ENCODE measurements at places on chromosomes 7 and 10. TPM values are rescaled to one million over a fixed set of nuclear protein-coding genes. Genes with fewer than 3 reads are reported as not detected.

The AP5Z1 gene
- 113 TPM for total RNA-seq

The SPDYE16 gene
- total RNA-seq, result 0.53 TPM

The MMD2 gene
- total RNA-seq, result not detected

The SEMA3C gene
- not detected for total RNA-seq

The SLC13A4 gene
- total RNA-seq, result not detected

The CUBN gene
- 4.2 TPM for total RNA-seq

The TUBB8 gene
- 0.84 TPM for total RNA-seq

The WDR86 gene
- total RNA-seq, result 1.4 TPM
